ENCODE measurements at places on chromosomes 5 and 9.

DNA sequence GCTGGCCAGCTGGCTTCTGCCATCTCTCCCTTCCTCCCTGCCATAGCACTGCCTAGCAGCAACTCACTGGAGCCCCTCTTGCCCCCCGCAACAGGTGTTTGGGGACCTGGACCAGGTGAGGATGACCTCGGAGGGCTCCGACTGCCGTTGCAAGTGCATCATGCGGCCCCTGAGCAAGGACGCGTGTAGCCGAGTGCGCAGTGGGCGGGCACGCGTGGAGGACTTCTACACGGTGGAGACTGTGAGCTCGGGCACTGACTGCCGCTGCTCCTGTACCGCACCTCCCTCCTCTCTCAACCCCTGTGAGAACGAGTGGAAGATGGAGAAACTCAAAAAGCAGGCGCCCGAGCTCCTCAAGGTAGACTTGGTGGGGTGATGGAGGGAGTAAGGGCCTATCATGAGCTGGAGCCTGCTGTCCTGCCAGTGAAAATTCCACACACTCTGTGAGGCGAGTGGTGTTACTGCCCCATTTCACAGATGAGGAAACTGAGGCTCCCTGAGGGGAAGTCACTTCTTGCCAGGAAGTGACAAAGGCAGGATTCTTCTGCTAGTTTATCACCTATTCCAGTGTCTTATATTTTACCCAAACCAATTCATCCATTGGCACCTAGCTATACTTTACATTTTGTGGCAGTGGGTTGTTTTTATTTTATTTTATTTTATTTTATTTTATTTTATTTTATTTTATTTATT lies 10.1 kb downstream of the OLFML2A start:
- DNase-seq = no peak

GRCh38 chr5:5343568-5343967 lies 78.9 kb upstream of the ICE1 start:
- DNase-seq = no peak

GRCh38 chr5:170885809-170886208 lies 24.0 kb downstream of the RANBP17 start:
- no peak for DNase-seq

GRCh38 chr5:73321757-73322436 lies 126.7 kb downstream of the FOXD1 start:
- peak; percentile 99 for DNase-seq

GRCh38 chr5:142152384-142152732 lies 43.8 kb downstream of the NDFIP1 start:
- DNase-seq = no peak

DNA sequence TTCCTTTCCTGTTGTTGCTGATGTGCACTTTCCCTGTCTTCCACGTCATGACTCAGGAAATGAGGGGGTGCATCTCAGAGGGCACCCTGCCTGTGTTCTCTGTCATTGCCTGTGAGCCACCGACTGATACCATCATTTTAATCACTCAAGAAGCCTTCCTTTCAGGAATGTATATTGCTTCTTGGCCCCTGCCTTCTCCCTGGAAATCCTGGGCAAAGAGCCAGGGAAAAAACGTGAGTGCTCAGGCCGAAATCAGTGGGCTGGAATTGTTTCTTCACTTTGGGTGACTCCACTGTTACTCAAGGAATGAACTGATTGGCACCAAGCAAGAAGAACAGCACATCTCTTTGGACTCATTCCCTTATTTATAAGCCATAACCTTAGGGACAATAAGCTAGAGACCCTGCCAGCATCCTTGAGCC lies 126.1 kb downstream of the SNX18 start:
- DNase-seq = peak; percentile 22

DNA sequence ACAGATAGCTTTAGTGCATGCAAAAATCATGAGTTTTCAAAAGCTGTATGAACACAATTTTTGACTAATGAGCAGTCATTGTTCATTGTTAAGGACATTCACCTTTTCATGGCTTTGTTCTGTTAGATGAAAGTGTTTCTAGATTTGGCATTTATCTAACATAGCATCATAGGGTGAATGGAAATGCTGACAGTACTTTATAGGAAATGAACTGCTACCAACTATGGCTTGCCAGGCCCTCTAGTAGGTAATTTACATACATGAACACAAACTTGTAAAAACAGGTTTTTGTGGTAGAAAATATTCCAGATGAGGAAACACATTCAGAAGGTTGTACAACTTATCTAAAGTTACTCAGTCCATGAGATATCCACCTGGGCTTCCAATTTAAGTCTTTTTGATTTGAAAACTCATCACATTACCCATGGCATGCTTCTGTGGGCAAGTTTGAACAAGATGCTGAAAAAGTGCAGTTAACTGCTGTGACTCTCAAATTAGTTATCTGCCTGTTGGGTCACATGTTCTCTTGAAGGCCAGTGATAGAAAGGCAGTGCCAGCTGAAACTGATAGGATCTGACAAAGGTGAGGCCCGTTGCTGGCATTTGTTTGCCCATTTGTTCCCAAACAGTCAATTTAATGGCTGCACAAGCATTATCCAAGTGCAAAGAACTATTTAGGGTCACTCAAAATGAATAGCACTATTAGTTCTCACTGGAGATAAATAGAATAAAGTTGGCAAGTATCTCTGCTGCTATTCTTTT lies 399.1 kb downstream of the MAN2A1 start:
- DNase-seq = no peak

- DNase-seq = no peak
These were observed 92.5 kb downstream of the TLR4 start for GRCh38 chr9:117796681-117797080.

DNA sequence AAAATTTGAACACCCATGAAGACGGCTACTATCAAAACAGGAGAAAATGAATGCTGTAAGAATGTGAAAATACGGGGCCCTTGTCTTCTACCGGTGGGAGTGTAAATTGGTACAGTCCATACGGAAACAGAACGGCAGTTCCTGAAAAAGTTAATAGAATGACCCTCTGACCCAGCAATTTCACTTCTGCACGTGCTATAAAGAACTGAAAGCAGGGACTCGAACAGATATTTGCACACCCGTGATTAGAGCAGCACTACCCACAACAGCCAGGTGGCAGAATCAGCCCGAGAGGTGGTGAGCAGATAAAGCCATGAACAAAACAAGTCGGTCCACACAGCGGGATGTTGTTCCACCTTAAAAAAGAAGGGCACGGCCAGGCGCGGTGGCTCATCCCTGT lies 22.6 kb upstream of the SLC12A7 start:
- no peak for DNase-seq

GRCh38 chr5:178279723-178280438 lies 47.3 kb upstream of the PHYKPL start:
- DNase-seq = peak; percentile 42

GRCh38 chr9:114141553-114142402 lies 13.6 kb upstream of the COL27A1 start:
- no peak for DNase-seq

DNA sequence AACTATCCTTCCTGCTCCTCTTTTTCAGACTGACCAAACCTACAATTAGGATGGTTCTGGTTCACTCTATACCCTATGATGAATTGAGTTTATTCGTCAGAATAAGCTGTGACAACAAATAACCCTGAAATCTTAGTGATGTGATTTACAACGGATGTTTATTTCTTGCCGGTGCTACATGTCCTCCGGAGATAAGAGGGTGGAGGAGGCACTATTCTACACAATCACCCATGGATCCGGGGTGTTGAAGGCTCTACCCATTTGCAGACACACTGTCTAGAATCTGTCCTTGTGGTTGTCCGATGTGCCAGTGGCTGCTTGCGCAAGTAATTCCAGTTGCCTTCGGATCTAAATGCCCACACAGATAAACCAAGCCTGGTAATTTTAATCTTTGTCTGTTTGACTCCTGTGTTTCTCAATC lies 44.7 kb downstream of the CDC14B start:
- DNase-seq = no peak

DNA sequence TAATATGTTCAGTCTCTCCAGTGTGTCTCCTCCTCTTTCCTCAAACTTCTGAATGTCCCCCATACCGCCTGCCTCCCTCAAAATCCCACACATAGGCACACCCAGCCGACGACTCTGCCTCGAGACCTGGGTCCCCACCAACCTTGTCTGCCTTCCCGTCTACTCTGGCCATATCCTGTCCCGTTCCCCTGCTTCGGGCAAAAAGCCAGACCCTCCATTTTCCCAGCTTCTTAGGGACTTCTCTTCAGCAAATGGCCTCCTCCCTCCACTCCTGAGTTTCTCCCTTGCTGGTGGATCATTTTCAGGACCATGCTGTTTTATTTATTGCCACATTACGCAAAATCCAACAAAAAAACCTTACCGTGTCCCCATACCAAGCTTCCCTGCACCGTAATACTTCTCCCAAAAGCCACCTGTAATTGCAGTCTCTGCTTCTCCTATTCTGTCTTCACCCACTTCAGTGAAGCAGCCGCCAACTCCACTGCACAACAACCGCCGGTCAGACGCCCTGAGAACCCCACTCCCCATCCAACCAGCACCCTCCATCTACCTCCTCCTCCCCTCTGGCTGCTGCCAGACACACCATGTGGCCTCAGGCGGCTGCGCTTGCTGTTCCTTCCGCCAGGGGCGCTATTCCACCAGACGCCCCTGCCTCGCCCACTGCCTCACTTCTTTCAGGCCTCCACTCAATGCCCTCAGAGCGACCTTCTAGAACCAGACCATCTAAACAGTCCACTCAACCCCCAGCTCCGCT lies 117.0 kb downstream of the TRPM6 start:
- peak; percentile 39 for DNase-seq

DNA sequence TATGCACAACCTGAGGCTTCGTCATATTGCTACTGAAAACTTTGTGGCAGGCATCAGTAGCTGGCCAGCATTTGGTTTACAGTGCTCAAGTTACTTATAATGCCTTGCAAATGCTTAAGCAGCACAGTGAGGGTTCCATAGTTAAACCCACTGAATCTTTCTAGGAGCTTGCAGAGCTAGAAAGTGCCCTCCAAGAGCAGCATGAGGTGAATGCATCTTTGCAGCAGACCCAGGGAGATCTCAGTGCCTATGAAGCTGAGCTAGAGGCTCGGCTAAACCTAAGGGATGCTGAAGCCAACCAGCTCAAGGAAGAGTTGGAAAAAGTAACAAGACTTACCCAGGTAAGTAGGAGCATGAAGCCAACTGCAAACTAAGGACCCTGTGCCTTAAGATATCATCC lies 60.9 kb downstream of the CNTRL start:
- DNase-seq = no peak

GRCh38 chr9:112239284-112239683 lies 64.2 kb upstream of the SUSD1 start:
- DNase-seq = no peak

DNA sequence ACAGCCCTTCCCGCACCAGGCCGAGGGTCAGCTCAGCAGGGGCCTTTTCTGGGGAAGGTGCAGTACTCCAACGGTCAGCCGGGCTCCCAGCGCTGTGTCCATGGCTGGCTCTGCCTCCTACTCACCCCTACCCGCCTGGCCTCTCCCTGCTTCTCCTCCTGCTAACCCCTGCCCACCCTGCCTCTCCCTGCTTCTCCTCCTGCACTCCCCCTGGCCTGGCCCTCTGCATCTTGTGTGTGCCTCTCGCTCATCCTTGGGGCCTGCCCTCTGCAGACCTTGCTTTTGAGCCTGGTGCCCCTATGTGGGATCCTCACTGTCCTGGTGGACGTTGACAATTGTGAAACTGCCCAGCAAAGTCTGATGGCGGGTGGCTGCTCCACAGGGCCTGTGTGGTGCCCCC lies 274.6 kb upstream of the IRX2 start:
- DNase-seq = no peak

DNA sequence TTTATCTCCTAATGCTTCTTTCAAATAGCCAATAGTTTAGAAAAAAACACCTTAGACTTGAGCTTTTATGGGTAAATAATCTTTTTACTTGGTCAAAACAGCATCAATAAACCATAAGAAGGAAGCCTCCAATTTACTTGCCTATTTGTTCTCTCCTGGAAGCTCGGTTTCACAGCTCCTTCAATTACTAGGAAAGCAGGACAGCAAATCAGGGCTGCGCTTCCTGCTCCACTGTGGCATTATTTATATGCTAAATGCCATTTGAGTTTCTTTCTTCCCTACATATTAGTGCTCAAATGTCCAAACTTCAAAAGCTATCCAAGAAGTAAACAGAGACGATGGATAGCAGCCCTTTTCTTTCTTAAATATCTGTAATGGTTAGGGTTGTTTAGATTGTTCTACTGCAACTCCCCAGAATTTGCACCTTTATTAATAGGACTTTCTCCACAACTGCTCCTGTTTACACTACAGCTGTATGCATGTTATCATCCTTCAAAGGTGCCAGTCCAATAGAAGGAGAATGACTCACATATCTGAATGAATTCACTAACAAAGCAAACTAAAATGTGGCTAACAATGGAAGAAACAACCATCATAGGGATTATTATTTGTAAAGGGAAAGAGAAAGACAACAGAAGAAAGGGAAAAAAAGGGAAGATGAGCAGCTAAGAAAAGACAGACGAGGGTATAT lies 58.7 kb downstream of the MED27 start:
- DNase-seq = no peak

GRCh38 chr9:114000063-114000454 lies 78.0 kb downstream of the AMBP start:
- DNase-seq = no peak
